Natural killer cell treated with Interleukin-12 subunit alpha and Interleukin-12 subunit beta and Interleukin-15 and Interleukin-18, amount 100 ng/mL, for 72 hours (primary cell): ENCODE measurements at places on chromosomes 11 and 22. TPM values are rescaled to one million over a fixed set of nuclear protein-coding genes. Genes with fewer than 3 reads are reported as not detected.

DNA sequence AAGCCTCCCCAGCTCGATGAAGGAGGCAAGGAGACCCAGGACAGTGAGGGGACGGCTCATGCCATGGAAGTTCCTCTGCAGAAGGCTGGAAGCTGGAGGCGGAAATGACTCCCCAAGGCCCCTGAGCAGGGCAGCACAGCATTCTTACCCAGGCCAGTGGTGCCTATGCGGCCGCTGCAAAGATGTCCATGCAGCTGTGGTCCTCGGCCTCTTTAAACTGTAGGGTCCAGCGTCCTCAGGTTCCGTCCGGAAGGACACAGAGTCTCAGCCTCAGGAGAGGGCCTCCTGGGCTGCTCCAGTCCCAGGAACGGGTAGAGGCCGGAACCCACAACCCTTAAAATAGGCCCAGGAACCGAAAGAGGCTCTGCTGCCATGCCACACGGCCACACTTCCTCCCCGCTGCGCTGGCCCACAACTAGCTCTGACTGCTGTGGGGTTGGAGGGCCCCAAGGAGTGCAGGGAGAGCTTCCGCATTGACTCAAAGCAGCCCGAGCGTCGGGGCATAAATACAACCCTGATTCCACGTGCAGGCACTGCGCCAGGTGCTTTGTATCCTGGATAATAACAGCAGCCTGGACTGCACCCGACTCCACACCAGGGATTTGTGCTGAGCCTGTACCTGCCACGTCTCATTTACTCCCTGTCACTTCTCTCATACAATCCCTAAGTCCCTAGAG lies 5.5 kb downstream of the KIAA0930 start:
- H3K27ac ChIP-seq, result peak overlapping the region; percentile 64
- peaks cover 35% of the 10 kb centered on the region for H3K4me1 ChIP-seq
- no peak for DNase-seq
- no peaks in the 10 kb centered on the region for H3K36me3 ChIP-seq

DNA sequence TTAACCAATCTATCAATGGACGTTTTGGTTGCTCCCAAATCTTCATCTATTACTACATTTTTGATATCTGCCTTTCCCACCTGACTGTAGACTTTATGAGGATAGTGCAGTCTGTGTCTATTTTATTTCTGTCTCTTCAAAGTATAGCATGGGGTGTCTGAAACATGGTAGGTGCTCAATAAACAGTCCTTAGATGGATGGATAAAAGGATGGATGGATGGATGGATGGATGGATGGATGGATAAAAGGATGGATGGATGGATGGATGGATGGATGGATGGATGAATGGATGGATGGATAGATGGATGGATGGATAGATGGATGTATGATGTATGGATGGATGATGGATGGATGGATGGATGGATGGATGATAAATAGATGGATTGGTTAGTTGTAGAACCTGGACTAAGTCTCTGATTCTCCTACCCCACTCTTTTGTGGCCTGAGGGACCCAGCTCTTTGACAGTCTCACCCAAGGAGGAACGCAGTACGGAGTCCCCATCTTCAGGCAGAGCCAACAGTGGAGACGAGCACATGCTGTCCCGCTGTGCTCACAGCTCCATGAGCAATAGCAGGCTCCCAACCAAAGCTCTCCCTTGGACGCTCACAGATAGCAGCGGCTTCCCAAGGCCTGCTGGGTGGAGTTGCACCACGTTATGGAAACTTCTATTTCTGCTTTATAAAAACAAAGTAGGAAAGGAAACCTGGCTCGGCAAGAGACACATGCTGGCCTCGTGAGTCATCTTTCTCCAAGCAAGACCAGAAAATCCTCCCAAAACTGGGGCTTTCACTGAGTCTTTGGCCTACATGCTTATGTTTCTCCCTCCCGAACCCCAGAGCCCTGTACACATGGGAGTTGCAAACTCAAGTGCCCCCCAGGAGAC lies 448.0 kb downstream of the MIAT start:
- H3K4me3 ChIP-seq, result no peak overlapping the region
- H3K4me1 ChIP-seq, result no peaks in the 10 kb centered on the region
- no peak for DNase-seq
- H3K27ac ChIP-seq, result no peak overlapping the region
- peaks cover 31% of the 10 kb centered on the region for H3K27me3 ChIP-seq

APOL6 gene
- total RNA-seq, result 63.8 TPM

IGSF9B gene
- total RNA-seq, result 1.8 TPM

APOBEC3G gene
- 105 TPM for total RNA-seq
